Esophagus squamous epithelium (tissue), 5 donors: ENCODE measurements at places on chromosomes 5 and 9.

- no peak for DNase-seq
Measured at GRCh38 chr5:141760193-141760592, 78.2 kb upstream of the ARAP3 start.

DNA sequence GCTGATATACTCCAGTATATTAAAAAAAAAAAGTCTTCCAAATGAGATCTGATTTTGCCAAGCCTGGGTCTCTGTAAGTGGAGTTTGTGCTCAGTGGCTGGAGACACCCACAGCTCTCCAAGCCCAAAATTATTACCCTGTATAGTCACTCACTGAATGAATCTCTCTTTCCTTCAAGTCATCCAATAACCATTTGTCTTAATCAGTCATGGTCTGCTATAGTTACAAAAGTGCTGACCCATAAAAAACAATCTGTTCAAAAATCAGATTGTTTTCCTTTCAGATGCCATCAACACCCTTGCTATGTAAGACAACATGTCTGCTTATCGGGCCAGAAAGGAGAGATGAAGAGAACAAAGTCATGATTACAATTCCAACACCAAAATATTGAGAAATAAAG, 159.4 kb upstream of the FST start:
- no peak for DNase-seq

DNA sequence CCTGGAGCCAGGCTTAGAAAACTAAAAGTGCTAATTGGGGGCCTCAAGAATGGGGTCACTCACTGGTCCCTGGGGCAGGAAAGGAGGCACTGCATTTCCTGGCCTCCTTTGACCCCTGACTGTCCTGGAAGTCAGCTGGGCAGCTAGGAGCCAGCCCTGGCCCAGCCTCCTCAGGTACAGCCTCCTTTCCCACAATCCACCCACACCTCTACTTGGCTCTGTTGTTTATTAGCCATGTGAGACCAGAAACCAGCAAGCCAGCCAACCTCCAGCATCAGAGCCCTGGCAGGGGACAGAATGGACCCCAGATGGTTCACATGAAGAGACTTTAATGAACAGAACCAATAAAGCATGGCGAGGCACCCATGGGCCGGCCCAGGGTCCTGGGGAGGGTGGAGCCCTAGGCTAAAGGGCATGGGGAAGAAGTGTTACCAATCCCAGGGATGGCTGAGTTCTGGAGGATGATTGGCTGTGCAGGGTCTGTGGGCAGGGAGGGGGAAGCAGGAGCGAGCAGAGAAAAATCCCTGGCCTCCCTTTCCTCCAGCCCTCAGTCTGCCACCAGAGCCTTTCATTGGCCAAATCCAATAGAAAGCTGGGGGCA, 55.3 kb upstream of the ANGPTL2 start:
- no peak for DNase-seq

- no peak for DNase-seq
Measured at GRCh38 chr5:147168578-147169327, 66.1 kb upstream of the STK32A start.

- no peak for DNase-seq
Measured at GRCh38 chr9:74303945-74304344, 193.2 kb upstream of the RORB start.

GRCh38 chr5:41246376-41246775, 33.0 kb upstream of the C6 start:
- no peak for DNase-seq

DNA sequence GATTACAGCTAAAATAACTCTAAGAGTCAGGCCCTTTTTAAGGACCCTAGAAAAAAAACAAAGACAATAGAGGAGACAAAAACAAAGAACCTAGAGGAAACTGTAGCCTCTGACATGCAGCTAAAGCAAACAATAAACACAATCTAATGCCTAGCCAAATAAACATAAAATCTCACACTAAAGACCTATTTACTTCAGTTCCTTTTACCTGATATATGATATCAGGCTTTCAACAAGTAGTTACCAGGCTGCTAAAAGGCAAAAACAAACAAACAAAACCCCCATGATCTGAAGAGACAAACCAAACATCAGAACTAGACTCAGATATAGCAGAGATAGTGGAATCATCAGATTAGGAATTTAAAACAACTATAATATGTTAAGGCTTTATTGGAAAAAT, 226.5 kb upstream of the POU5F2 start:
- no peak for DNase-seq

GRCh38 chr5:117455236-117456233, 880.9 kb upstream of the SEMA6A start:
- no peak for DNase-seq

- DNase-seq, result no peak
Measured at GRCh38 chr9:109880276-109881169, 100.5 kb downstream of the PALM2AKAP2 start.

GRCh38 chr5:135445306-135445985, 1.7 kb downstream of the DCANP1 start:
- no peak for DNase-seq

DNA sequence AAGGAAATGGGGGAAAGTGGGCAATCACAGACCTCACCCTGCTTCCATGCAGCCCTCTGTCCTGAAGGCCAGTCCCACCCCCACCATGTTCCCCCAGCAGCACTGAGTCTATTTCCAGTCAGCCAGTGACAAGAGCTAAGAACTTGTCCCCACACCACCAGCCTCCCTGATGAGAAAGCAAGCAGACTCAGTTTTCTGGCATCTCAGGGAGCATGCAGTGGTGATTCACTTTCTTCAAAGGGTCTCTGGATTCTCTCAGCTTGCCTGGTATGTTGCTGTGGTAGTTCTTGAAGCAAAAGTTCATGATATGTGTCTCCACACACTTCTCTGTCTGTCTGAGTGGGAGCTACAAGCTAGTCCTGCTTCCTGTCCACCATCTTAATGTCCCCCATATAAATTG, 799.9 kb upstream of the TYRP1 start:
- no peak for DNase-seq

DNA sequence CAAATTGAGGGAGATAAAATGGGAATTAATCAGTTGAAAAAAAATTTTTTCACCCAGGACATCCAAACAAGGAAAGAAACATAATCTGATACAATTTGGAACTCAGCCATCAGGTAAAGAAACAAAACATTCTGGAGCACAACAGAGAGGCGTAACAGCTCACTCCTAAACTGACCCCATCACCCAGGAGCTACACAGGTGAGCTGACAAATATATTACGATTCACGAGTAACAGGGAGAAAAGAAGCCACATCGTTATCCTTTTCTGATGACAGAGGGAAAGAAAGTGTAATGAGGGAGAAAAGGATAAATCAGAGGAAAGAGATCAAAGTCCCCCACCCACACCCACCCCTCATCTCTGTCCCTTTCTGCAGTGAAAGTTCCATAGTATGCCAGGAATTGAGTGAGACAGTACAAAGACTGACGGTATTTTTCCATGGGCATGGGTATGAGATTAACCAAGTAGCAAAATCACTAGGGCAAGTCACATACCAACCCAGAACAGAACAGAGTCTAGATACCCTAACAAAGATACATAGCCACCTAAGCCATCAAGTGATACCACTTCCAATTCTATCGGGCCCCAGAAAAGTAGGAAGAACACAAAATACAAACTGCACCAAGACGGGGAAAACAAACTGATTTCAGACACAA, 45.4 kb downstream of the TMEM245 start:
- DNase-seq, result no peak

DNA sequence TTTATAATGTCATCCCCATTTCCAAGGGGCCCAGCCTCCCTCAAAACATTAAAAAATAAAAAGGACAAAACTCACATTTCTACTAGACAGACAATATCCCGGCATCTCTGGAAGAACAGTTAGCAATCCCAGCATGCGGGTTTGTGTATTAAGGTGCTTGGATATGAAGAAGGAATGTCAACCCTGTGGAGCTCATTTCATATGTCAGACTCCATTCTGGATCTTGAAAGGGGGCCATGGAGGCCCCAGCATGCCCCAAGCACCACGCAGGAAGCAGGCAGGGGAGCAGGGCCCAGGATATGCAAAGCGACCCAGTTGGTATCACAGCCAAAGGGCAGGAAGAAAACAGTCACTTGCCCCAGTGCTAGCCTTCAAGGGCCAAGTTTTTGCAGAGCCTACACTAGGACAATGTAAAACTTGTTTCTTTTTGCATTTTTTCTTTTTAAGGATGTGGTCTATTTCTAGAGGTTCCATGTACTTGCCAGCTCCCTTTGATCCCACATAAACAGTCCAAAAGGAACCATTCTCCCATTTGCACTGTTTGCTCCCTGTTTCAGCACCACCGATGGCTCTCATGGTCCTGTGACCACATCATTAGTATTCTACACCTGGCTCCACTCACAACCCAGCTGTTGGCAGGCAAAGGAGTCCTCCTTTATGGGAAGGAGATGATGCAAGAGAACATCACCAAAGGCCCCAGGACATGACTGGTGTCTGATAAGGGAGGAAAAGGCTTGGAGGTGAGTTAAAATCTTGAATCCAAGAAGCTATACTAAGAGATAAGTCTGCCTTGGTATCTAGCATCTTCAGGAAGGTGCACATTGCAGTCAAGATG, 58.3 kb downstream of the FGF1 start:
- no peak for DNase-seq

DNA sequence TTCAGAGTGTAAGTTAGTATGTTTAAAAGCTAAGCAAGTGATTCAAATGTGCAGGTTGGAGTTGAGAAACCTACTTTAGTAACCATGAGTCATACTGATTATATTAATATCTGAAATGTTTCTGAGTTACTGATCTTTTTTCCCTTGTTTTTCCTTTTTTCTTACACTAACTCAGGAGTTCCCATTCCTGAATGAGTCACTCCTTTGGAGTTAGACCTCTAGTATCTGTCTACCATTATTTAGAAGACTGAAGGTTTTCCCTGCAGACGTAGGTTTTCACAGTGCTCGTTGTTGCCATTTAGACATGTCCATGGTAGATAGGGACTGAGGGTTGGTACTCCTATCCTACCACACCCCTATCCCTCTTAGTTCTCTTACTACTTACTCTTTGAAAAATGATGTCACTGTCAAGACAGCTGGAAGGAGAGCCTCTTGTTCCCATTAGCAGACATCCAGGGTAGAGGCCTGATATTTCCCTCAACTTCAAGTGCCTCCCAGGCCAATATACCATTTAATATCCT, 20.2 kb downstream of the OCLN start:
- DNase-seq, result no peak

- no peak for DNase-seq
Measured at GRCh38 chr5:151605559-151605958, 14.4 kb upstream of the FAT2 start.

DNA sequence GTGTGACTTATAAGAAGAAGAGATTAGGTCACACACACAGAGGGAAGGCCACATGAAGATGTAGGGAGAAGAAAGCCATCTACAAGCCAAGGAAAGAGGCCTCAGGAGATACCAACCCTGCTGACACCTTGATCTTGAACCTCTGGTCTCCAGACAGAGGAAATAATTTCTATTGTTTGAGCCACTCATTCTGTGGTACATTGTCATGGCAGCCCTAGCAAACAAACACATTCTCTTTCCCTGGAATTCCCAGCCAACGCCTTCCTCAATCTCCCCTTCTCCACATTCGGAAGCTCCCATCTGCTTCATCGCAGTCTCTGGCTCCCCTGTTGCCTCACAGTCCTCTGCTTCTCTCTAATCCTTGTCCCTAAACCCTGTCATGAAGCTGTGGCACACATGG, 16.7 kb downstream of the PTGS1 start:
- DNase-seq, result no peak

- no peak for DNase-seq
Measured at GRCh38 chr9:33818847-33819500, 2.0 kb downstream of the UBE2R2 start.

- DNase-seq, result no peak
Measured at GRCh38 chr9:6925836-6926235, 168.1 kb downstream of the KDM4C start.

- no peak for DNase-seq
Measured at GRCh38 chr5:72531496-72532190, 24.4 kb upstream of the ZNF366 start.

GRCh38 chr5:53691014-53691413, 130.6 kb downstream of the NDUFS4 start:
- DNase-seq, result no peak

DNA sequence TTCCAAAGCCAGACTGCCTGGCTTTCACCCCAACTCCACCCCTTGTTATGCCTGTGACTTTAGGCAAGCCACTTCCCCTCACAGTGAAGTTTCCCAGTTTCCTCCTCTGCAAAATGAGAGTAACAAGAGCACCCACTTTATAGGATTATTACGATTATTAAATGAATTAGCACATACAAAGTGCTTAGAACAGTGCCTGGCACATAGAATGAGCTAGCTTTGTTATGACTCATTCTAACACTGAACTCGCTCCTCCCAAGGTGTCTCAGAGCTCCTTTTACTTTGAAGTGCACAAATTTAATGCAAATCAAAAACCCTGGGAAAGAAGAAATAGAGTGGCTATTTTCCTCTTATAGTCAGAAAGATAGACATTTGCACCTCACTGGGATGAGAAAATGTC, 34.3 kb downstream of the DNAH5 start:
- no peak for DNase-seq

GRCh38 chr9:4065054-4065453, 234.8 kb downstream of the GLIS3 start:
- DNase-seq, result no peak

DNA sequence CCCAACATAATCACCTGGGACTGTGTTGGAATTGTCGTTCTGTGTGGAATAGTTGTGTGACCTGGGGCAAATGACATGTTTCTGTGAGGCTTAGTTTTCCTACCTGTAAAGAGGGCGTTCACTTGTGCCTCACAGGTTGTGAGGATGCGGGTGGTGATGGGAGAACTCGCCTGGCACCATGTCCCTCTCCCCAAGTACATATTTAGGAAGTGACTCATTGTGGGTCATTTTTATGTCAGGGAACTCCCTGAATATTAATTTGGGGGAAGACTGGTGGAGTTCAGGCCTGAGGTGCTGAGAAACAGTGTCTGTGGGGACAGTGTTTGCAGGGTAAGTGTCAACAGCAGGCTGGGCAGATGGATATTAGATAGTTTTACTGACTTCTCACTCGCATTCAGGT, 144.7 kb downstream of the KDM4C start:
- DNase-seq, result no peak

GRCh38 chr5:157915638-157916037, 56.7 kb upstream of the CLINT1 start:
- DNase-seq, result no peak

- no peak for DNase-seq
Measured at GRCh38 chr5:66744040-66744439, 147.8 kb downstream of the MAST4 start.

DNA sequence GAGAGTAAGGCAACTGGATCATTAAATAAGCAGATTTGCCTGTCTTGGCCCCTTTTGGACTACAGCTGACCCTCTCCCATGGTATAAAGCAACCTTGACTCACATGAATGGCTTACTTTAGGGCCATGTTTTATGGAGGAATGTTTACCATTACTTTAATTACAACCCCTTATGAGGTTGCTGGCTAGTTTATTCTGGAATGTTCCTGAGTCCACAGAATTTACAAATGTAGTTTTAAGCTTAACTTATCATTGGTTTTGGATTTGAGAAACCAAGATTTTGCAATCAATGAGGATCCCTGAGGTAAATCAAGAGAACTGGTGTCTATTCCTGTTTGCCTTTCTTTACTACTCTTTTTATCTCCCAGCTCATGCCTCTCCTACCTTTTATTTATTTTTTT, 15.7 kb downstream of the SLC28A3 start:
- no peak for DNase-seq
